ENCODE measurements at places on chromosomes 12 and 14.
A peak's percentile ranks its signal among the peaks of the same experiment; 100 is the strongest.

GRCh38 chr12:51448618-51449256, 24.1 kb downstream of the SLC4A8 start:
- DNase-seq, result no peak

DNA sequence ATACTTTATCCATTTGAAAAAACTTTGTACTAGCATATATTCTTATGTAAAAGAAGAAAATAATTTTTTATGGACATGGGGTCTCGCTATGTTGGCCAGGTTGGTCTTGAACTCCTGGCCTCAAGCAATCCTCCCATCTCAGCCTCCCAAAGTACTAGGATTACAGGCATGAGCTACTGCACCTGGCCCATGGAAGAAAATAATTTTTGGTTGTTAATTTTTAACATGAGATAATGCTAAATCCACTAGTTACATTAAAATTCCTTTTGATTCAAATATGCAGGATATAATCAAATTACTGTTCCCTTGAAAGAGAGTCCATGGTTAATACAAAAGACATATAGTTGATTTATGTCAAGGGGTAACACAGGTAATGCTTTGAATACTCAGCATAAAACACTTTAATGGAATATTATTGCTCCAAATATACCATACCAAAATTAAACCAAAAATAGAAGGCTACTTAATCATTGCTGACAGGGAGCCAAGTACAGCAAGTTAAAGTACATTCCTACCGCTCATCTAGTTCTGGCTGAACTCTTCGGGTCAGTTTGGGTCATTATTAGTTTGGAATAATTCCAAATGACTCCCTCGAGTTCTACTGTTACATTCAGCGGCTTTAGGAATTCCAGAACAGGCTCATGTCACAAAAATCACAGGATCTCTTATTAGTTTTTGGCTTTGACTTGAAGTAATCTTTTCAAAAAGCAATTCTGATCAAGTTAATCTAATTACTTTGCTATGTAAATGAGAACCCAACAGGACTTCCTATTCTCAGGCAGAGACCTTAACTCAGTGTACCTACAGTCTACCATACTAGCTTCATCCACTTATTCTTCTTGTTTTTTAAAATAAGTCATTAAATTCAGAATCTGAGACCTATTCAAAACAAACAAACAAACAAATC, 6.1 kb downstream of the SOS2 start:
- DNase-seq, result no peak

- DNase-seq, result no peak
These were observed 173.3 kb downstream of the ANO2 start for GRCh38 chr12:5771756-5772155.

GRCh38 chr12:25502596-25502995, 50.5 kb downstream of the LMNTD1 start:
- DNase-seq, result no peak

DNA sequence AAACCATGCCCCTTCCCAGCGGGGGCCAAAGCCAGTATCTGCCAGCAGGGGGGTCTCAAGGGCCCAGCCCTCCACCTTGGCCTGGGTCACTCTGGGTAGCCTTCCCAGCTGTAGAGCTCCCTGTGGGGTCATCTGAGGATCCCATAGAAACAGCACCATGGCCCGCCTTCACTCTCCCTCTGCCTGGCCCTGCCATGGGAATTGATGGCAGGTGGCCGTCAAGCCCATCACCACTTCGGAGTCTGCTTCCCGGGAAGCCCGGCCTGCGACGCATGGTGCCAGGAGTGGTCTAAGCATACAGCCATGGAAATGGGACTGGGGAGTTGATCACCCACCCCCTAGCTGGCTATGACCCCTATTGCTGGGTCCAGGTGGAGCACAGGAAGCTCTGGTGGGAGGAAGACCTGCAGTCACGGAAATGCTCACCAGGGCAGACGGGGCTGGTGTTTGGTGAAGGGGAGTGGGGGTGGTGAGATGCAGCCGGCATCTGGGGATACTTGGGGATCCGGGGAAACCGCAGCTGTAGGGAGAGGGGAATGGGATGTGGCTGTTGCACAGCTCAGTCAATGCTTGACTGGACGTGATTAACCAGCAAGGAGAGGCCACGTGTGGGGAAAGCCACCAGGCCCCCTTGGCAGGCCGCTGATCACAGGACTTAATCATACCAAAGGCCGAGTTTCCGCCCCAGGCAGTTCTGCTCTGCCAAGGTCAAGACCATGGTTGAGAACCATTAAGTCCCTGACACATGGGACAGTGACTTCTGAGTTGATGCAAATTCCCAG, 52.2 kb upstream of the DIO3 start:
- DNase-seq, result no peak

GRCh38 chr14:39469094-39469710, 37.0 kb upstream of the FBXO33 start:
- peak; percentile 10 for DNase-seq

DNA sequence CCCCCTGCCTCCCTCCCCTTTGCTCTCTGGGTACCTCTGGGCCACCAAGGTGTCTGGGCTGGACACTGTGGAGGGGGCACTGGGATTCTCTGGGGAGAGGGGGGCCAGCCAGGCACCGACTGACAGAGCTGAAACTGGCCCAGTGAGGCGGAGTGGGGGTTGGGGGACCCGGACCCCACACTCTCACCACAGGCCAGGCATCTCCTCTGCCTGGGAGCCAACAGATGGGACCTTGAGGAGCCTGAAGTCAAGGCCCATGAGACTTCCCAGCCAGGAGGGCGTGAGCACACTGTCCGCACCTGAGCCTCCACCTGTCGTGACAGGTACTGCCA, 39.8 kb upstream of the PPP1R13B start:
- no peak for DNase-seq

DNA sequence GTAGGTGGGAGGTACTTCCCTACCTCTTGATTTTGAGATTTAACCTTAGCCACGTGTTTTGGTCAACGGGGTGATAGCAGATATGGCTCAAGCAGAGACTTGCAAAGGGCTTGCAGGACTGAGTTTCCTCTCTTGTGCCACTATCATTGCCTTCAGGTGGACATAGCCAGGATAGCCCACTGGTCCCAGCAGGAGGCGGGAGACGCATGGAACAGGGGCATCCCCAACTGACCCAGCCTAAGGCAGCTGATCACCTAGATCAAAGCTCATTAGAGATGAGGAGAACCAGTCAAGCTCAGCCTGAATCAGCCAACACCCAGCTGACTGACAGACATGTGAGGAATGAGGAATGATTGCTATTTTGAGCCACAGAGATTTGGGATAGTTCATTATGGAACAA, 49.6 kb downstream of the CALM1 start:
- no peak for DNase-seq

DNA sequence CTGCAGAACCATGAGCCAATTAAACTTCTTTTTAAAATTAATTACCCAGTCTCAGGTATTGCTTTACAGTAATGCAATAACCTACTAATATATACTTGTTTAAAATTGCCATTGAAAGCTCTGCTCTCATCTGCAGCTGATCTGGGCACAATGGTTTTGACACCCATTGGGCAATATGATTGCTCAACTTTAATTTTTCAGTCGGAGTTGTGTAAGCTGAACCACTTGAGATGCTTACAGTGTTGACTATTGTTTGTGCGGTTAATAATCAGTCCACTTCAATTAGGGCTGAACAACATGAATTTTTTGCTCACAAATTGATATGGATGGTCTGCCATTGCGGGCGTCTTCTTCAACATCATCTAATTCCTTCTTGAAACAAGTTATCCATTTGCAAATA, 18.0 kb upstream of the OR4K5 start:
- no peak for DNase-seq

DNA sequence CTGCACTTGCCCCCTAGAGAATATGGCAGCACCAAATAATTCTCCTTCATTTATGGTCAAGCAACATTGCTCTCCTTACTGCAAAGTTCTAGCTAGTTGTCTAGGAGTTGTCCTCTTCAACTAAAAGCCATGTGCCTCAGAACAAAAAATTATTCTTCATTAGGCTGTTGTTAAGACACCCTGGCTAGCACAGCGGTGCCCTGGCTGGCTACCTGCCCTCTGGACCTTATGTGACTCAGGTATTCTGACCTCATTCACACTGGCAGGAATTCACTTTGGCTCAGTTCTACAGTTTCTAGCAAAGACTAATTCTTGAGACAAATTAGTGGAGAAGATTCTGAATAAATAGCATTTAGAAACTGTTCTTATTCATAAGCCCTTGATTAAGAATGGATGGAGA, 224.4 kb upstream of the KRR1 start:
- no peak for DNase-seq

GRCh38 chr12:75969768-75970167, 61.8 kb downstream of the PHLDA1 start:
- DNase-seq, result no peak

DNA sequence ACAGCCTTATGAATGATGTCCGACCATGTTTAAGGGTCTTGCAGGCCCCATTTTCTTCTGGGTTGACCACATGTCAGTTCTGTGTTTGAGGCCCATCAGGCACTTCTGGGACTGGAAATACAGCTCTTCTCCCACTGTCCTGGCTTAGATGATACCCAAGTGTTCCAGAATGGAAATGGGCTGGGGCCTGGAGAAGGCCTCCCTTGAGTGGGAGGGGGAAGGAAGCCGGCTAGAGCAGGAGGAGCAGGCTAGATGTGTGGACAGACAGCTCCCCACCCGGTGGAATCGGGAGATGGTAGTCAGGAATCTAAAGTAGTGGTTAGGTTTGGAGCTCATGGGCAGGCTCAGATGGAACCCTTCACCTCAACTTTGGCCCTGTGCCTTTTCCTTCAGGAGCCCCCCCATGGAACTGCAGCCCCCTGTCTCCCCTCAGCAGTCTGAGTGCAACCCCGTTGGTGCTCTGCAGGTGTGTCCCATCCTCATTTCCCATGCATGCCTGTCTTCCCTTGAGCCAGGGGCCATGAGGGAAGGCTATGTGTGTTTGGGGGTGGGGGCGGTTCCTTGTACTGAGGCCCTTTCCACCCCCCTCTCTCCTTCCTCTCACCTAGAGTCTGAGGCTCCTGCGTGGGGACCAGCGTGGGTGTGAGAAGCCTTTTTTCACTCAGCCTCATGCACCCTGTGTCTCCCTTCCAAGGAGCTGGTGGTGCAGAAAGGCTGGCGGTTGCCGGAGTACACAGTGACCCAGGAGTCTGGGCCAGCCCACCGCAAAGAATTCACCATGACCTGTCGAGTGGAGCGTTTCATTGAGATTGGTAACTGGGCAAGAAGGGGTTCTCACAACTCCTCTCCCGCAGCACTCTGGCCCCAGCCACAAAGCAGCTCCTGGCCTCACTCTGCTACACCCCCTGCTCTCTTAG, 3.0 kb downstream of the NPFF start:
- no peak for DNase-seq

GRCh38 chr14:65042296-65042695, 55.6 kb downstream of the FNTB start:
- no peak for DNase-seq

DNA sequence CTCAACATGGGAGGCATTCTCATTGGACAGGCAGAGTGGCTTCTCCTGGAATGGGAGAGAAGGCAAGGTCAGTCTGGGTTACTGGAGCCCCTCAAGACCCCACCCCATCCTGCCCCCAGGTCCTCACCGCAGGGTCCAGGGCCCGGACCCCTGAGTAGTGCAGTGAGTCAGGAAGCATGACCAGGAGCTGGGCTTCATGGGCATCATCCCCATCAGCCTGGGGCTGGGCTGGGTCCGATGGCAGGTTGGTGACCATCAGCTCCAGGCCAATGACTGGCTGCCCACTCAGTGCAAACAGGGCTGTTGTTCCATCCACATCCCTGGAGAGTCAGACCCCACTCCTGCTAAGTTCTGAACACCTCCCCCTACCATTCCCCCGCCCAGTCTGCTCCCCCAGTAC, 13.1 kb downstream of the ITGA7 start:
- no peak for DNase-seq

DNA sequence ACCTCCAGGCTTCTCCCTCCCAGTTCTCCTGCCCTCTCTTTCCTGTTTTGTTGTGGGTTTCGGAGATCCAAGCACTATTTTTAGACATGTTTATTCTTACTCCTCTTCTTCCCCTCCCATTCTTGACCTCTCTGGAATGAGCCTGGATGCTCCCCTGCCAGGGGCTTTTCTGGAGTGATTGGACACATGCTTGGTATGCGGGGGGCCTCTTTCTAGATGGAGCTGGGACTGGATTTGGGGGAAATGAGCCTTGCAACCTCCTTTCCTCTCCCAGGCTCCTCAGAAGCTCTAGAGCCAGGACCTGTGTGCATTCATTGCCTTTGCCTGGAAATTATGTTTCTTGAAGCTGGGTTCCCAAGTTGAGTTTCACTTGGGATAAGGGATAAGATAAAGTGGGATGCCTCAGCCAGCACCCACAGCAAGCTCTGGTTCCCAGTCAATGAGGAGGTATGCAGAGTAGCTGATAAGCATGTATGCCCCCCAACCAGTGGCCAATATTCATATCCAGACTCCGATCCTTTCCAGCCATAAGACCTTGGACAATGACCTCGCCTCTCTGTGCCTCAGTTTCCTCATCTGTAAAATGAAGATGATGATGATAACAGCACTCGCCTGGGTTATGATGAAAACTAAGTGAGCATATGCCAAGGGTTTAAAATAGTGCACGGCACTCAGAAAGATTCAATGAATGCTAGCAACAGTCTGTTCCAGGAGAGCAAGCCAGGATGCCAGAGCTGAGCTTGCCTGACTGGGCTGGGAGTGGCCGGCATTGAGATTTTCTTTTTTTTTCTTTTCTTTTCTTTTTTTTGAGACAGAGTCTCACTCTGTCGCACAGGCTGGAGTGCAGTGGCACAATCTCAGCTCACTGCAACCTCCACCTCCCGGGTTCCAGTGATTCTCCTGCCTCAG, 97.8 kb downstream of the SCARB1 start:
- no peak for DNase-seq

GRCh38 chr14:100243020-100243419, 4.1 kb downstream of the YY1 start:
- DNase-seq, result no peak

GRCh38 chr14:74514471-74514941, 20.9 kb downstream of the ISCA2 start:
- no peak for DNase-seq

GRCh38 chr12:130026608-130027176, 122.9 kb upstream of the TMEM132D start:
- DNase-seq, result peak; percentile 40

Measured in stimulated activated CD4-positive, alpha-beta T cell treated with anti-CD3 and anti-CD28 coated beads, Interleukin-4, amount 100 ng/mL, for 1 hour (primary cell).